Activated effector memory CD4-positive, alpha-beta T cell treated with Interleukin-2 at 50 U/mL for 16 hours (primary cell): ENCODE measurements at places on chromosomes 16 and 17.

DNA sequence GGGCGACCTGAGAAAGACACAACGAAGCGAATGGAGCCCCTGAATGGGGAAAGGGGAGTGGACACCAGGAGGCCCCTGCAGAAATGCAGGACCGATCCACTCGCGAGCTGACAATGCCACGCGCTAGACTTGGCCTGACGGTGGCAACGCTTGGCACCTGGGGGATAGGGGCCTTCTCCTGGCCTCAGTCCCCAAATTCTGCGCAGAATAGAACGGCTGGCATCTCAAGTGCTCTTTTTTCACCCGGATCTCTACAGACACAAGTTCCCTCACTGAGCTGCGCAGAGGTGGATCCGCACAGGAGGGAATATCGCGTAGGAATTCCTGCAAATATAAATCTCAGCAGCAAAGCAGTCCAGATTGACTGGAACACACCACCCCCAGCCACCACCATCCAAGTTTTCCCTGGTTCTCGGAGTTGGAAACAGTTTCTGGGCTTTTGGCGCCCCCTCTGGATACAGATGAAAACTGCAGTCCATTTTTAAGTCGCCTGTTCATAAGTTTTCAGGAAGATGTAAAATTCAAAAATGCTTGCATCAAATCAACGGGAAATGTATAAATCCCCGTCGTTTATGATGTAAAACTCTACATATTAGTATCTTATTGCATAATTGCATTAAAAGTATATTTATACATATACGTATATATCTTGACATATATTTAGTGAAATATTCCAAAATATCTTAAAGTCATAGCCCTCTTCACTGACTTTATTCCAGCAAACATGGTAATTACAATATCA, 2.3 kb upstream of the SOX9 start:
- DNase-seq, result no peak

DNA sequence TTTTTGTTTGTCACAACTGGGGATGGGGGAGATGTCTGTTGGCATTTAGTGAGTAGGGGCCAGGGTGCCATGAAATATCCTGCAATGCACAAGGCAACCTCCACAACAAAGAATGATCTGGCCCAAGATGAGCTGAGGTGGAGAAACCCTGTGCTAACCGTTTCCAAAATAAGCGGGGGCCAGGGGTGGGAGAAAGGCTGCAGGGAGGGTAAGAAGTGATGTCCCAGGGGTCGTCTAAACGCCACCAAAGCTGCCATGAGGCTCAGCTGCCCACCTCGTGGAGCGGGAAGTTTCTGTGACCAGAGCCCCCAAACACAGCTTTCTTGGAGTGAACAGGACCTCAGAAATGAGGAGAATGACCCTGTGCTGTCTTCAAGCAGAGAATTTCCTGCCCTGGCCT, 76.5 kb upstream of the CDH5 start:
- DNase-seq, result no peak

DNA sequence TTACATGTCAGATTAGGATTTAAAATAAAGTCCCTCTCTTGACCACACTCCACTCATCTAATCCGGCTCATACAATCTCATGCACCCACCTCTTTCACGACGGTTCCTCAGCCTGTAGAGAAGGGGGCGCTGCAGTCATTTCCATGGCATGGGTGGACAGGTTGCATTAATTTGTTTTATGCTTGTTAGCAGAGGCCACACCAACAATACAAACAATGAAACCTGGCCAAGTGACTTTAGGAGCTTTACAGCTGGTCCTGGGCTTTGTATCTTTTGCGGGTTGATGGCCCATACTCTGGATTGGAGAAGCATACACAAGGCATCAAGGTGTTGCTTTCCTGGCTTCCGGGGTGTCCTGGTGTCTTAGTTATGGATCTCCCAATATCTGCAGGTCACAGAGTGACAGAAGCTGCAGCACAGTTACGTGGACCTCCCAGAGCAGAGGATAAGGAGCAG, 9.7 kb upstream of the SNF8 start:
- DNase-seq, result no peak

DNA sequence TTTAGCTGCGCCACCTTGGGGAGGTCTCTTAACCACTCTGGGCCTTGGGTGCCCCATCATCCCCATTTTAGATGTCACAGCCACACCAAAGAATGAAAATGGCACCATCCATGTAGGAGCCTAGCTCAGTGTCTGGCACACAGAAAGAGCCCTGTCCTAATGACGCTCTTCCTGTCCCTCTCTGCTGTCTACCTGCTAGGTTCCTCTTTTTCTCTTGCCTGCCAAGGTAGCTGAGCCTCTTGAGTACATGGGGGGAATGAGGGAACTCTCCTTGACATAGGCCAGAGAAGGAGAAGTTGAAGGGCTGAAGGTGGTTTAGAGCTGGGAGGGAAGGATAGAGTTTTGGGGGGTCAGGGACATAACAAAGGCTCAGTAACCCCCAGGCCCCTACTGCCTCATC, 1.8 kb downstream of the RUNDC3A start:
- no peak for DNase-seq

DNA sequence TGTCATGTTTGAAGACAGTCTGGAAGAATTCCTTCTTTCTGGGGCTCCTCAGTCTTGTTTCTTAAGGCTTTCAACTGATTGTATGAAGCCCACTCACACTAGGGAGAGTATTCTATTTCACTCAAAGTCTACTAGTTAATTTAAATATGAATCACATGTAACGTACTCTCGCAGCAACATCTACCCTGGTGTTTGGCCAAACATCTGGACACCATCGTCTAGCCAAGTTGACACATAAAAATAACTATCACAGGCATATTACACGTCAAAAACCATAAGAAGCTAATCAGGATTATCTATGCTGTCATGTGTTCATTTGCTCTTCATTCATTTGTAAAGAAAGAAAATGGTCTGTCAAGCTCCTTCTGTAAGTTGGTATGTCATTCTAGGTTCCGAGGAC, 787.4 kb downstream of the KCNJ2 start:
- DNase-seq, result no peak

DNA sequence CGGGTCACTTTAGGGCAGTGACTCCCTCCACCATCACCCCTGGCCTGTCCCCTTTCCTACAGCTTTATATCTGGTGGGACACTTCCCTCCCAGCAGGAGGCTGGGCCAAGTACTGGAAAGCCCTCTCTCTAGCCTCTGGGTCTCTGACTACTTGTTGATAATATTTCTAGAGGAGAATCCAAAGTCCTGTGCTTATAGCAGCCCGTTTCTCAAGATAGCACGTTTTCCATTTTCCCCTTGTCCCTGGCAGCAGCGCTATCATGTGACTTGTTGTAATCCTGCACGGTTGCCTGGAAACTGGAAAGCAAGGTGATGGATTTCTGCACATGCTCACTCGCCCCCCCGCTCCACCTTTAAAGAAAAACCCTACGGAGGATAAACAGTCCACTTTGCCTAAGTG, 3.3 kb upstream of the AXIN2 start:
- DNase-seq, result no peak

DNA sequence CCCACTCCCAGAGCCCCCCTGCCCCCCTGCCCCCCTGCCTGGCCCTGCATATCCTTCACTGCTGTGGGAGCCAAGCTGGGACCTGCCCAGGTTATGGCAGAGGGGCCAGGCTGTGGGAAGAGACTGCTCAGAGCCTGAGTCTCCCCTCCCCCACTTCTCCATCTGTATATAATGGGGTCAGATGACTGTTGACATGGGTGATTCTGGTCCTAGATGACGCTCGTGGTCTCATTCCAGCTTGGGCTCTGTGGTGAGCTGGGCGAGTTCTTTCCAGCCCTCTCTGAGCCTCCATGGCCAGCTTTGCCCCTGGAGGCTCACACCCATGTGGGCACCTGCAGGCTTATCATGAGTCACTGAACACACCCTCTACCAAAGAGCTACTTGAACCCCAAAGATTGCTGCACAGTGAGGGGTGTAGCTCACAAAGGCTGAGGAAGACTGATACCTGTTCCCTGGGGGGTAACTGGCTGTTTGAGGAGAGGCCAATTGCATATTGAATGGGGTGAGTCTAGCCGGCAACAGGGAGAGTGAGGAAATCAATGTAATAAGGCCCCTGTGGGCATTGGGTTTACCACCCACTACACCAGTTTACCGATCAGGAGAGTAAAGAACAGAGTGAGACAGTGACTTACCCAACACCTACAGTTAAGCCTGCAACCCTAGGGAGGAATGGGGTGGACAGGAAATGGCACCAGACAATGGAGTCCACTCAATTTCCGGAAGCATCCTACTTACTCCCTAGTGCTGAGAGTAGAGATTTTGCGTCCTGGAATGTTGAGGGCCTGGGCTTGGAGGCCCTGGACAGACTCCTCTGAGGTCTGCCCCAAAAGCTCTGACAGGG, 4.2 kb upstream of the SREBF1 start:
- DNase-seq, result no peak

DNA sequence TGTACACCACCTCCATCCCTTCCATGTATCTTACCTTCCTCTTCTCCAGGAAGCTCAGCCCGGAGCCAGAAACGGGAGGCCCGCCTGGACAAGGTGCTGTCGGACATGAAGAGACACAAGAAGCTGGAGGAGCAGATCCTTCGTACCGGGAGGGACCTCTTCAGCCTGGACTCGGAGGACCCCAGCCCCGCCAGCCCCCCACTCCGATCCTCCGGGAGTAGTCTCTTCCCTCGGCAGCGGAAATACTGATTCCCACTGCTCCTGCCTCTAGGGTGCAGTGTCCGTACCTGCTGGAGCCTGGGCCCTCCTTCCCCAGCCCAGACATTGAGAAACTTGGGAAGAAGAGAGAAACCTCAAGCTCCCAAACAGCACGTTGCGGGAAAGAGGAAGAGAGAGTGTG, 756 bp upstream of the MVP start:
- no peak for DNase-seq

GRCh38 chr17:40883031-40883430, 2.0 kb downstream of the KRT20 start:
- no peak for DNase-seq
